ENCODE measurements at places on chromosomes 3 and 15.

- DNase-seq, result no peak
Measured at GRCh38 chr3:112424394-112424793, 74.9 kb downstream of the BTLA start.

- no peak for DNase-seq
Measured at GRCh38 chr15:34642247-34642646, 58.8 kb upstream of the GOLGA8B start.

- DNase-seq, result no peak
Measured at GRCh38 chr15:72195101-72195511, 2.5 kb downstream of the GRAMD2A start.

- no peak for DNase-seq
Measured at GRCh38 chr15:62035256-62035924, 24.9 kb downstream of the VPS13C start.
